ENCODE measurements at places on chromosomes 1 and 21. TPM values are rescaled to one million over a fixed set of nuclear protein-coding genes. Genes with fewer than 3 reads are reported as not detected.

SLC6A9 gene
- 24.9 TPM for polyA plus RNA-seq

TRIM17 gene
- polyA plus RNA-seq, result 5.7 TPM

RBP7 gene
- 0.61 TPM for polyA plus RNA-seq

ST6GALNAC5 gene
- polyA plus RNA-seq, result 3.7 TPM

DNA sequence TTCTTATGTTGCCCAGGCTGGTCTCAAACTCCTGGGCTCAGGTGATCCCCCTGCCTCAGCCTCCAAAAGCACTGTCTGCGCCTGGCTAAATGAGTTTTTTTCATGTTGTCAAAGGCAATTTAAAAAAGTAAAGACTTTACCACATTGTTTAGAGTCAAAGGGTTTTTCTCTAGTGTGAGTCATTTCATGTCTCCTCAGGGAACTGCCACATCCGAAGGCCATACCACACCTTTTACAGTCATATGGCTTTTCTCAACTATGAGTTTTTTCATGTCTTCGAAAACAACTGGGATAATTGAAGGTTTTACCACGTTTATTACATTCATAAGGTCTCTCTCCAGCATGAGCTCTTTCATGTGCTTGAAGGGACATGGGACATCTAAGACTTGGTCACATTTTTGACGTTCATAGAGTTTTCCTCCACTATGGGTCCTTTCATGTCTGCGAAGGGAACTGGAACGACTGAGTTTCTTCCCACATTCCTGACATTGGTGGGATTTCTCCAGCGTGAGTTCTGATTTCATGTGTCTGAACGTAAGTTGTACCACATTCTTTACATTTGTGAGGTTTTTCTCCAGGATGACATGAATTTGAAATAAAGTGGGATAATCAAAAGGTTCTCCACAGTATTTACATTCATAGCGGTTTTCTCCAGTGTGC lies 65.6 kb downstream of the UCHL5 start:
- DNase-seq, result no peak

DNA sequence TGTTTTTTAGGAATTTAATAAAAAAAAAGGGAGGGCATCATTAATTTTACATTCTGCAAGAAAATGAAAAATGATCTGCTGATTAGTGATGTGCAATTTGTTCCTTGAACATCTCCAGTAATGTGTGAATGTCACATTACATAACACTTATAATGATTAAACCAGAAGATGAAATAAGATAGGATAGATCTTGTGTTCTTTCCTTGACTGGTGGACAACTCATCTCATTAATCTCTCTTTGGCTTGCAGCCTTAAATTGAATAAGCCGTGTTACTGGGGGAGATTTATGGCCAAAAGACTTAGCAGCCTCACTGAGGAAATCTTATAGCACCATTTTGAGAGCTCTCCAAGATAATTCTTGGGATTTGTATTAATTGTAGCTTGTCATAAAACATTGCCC lies 217.2 kb downstream of the ST6GALNAC3 start:
- DNase-seq, result no peak

DNA sequence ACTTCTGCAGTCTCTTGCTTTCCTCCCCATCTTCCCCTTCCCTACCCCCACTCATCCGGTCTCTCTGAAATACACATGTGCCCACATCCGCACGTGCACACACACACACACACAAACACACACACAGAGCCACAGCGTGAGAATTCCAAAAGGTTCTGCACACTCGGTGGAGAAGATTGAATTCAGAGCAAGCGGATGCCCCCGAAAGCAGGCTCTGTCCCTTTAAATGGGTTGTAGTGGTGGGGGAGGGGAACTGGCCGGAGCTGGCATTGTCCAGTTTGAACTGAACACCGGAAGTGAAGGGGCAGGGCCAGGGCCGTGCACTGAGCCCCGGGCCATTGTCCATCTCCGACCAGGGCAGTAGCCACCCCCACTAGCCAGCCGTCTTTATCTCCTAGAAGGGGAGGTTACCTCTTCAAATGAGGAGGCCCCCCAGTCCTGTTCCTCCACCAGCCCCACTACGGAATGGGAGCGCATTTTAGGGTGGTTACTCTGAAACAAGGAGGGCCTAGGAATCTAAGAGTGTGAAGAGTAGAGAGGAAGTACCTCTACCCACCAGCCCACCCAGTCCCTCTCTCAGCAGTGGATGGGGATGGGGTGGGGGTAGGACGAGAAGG lies 1.3 kb upstream of the LIN28A start:
- DNase-seq, result no peak

GRCh38 chr1:246428542-246429308 lies 78.4 kb downstream of the SMYD3 start:
- DNase-seq, result no peak

DNA sequence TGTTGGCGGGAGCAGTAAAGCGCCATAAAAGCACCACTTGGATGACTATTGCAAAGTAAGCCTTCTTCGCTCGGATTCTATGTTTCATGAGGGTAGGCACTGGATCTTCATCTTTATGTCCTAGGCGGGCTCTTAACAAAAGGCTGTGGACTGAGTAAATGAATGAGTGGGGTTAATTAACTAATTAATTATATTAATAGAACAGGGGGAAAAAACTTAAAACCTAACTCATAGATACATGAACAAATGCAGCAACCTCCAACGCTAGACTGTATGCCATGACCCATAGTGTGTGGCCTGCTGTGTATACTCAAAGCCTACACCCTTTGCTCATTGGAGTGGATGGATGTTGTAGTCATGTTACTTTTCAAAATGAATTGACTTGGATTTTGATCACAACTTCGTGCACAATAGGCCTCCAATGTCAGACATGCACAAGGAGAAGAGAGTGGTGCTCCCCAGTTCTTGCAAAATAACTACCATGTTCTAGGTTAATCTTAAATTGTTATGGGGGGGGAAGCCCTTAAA lies 417 bp upstream of the GFI1 start:
- DNase-seq, result no peak

DNA sequence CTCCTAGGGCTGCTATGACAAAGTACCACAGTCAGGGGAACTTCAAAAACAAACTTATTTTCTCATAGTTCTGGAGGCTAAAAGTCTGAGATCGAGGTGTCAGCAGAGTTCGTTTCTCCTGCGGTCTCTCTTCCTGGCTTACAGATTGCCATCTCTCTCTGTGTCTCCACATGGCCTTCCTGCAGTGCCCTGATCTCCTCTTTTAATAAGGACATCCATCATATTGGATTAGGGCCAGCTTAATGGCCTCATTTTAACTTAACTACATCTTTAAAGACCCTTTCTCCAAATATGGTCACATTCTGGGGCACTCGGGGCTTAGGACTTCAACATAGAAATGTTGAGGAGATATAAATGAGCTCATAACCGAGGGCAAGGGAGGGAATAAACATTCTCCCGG lies 12.2 kb downstream of the C1orf74 start:
- no peak for DNase-seq

DNA sequence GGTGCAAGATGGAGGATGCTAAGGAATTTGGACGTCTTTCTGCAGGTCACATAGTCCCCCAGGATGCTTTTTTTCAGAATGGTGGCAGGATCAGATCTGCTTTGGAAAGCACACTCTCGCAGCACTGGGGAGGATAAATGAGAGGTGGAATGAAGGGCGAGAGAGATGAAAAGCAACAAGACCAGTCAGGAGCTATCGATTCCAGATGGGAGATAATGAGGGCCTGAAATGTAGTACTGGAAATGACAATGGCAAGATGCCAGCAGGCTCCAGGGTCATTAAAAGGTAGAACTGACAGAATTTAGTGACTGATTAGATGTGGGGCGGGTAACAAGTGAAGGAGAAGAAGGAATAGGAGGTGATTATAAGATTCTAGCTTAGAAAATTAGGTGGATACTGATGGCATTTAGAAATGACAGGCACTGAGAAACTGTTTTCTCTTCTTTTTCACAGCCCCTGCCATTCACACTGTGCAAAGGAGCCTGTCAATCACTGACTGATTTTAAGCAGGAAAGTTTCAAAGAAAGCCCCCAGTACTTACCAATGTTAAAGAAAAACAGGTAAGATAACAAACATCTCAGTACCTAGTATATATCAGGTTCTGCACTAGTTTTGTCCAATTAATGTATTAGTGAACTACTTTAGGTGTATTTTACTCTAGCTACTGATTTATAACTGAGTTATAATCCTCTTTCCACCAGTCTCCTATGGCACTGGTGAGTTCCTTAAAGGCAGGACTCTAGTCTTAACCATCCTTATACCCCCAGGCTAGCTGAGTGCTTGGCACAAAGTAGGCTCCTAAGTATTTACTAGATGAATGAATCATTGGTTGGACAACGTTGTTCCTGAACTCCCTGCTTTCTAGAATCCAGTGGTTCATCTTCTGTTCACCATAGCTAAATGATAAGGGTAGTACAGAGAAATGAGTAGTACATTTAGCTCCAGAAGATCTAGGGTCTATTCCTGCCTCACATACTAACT lies 9.2 kb downstream of the PIGM start:
- DNase-seq, result no peak

GRCh38 chr1:234820597-234820996 lies 210.6 kb upstream of the IRF2BP2 start:
- no peak for DNase-seq

- DNase-seq, result peak; percentile 96
Measured at GRCh38 chr1:155208541-155209311, at the start of gene MTX1. TSS of gene MTX1 (plus strand) at chr1:155208695. CDS start at chr1:155208805, 110 bp downstream.

GRCh38 chr1:245707941-245708340 lies 553.2 kb downstream of the KIF26B start:
- DNase-seq, result no peak

Data from hepatocyte (in vitro differentiated cells).